Activated CD8-positive, alpha-beta memory T cell treated with anti-CD3 and anti-CD28 coated beads for 1 hour (primary cell): ENCODE measurements at places on chromosomes 13 and 19.

GRCh38 chr13:46213242-46213641, 1.5 kb downstream of the LRRC63 start:
- DNase-seq = no peak

DNA sequence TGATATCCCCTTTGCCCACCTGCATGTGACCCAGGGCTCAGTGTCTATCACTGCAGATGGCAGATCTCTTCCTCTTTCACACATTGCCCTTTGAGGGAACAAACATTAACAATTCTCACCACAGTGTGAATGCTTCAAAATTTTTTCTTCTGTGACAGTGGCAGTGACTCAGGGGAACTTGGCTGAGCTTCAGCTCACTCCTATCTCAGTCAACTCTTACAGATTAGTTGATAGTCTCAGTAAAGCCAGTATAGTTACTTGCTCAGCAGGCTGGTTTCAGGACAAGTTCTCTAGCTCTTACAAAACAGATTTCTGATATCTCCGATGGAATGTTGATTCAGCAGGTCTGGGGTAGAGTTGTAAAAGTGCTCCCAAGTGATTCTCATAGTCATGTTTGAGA, 166.9 kb downstream of the DLEU7 start:
- DNase-seq = no peak

GRCh38 chr19:40717325-40717879, 490 bp downstream of the ITPKC start:
- no peak for DNase-seq

DNA sequence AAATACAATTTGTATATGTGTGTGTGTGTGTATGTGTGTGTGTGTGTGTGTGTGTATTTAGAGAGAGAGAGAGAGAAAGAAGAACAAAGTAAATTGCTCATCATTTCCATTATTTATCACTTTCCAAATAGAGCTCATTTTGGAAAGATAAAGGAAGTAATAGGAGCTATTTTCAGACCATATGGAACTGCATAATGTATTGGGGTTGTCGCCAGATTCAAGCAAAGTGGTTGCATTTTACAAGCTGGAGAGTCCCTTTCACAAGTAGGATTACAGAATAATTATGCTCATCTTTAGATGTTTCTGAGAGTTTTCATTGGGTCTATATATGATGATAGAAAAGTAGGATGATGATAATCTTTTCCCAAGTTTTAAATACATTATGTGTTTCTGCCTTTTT, 842.7 kb upstream of the SLC10A2 start:
- no peak for DNase-seq

- DNase-seq = no peak
Measured at GRCh38 chr13:94272038-94272437, 207.4 kb downstream of the DCT start.

GRCh38 chr19:36140304-36141038, 605 bp downstream of the CAPNS1 start:
- DNase-seq = peak; percentile 17

DNA sequence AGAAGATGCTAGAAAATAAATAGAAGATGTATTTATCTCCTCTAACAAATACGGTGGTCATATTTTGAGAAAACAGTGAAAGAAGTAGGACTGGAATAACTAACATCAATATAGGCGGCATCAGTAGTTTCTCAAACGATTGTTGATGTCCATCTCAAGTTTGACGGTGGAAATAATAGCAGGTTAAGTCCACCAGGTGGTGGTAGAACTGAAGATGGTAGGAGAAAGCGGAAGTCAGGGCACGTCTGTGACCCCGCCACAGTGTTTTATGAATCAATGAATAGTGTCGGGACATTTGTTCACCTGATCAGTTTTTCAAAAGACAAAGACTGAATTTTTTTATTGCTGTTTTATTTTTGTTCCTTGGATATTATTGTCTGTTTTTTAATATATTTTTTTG, 706.4 kb upstream of the SLC10A2 start:
- no peak for DNase-seq

DNA sequence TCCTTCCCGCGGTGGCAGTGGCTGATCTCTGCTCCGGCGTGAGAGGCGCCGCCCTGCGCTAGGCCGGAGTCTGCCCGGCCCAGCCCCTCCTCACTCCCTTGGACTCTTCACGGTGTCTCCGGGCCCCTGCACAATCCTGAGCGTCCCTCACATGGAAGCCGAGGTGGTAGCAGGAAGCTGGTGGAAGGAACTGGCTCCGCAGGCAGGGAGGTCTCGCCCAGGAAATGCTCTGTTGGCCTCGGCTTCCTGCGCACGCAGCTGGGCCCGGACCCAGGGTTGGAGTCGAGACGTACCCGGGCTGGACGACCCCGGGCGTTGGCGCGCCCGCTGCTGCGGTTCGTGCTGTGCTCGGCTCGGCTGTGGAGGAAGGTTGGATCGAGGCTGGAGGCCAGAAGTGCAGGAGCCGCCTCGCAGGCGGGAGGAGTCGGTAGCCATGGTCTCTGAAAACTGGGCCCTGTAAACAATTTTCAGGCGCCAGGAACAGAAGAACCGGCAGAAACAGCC, 46.3 kb downstream of the ZNF724 start:
- no peak for DNase-seq

DNA sequence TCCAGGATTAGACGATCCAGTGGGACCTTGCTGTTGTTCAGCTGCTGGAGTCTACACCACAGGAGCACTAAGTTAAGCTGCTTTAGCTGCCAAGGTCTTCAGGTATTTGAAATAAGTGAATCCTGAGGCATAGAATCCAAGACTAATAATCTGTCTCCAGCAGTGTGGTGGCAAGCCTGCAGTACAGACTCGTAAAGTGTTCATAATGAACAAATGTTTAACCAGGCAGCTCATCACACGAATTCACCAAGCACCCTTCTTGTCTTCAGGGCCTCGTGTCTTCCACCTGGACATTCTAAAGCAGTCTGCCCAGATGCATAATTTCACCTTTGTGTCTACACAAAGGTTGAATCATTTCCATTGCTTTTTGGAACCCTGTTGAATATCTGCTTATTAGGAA, 5.3 kb downstream of the ATP11A start:
- no peak for DNase-seq

DNA sequence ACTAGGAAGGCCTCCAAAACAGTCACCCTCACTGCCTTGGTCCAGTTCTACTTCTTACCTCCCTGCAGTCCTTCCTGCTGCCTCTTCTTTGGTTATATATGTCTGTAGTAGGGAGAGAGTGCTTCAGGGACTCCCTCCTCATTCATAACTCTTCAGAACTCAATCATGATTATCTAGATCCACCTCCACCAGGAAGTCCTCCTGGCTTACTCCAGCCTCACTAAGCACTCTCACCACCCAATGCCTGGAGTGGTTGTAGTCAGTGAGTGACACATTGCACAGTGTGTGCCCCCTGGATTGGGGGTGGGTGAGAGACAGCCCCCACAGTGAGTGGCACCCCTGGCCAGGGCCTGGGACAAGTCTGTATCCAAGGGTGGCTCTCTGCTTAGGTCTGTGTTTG, 10.0 kb upstream of the FOSB start:
- no peak for DNase-seq

- DNase-seq = no peak
Measured at GRCh38 chr19:56942756-56943155, 102.2 kb upstream of the PEG3 start.

DNA sequence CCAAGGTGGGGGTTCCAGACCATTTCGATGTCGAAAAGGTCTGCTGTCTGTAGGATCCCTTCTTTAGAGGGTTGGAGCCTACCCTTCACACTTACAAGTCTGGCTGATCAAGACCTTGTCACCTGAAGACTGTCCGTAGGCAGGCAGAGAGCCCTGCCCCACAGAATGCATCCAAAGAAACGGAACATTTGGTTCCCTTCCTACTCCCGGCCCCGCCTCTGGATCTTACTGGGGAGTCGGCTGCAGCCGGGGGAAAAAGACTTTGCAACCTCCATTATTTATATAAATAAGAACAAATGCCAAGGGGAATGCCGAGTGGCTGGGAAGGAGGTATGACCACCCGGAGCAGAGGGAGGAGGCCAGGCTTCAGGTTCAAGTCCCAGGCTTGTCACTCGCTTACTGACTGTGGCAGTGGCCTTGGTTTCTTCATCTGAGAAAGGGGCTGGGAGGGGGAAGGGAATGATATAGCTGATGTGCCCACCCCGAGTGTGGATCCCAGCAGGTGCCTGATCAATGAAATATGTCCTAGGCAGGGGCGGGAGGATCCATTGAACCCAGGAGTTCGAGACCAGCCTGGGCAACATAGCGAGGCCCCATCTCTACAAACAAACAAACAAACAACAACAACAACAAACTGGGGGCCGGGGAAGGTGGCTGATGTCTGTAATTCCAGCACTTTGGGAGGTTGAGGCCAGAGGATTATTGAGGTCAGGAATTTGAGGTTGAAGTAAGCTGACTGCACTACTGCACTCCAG, 48.7 kb downstream of the RFX2 start:
- DNase-seq = no peak

DNA sequence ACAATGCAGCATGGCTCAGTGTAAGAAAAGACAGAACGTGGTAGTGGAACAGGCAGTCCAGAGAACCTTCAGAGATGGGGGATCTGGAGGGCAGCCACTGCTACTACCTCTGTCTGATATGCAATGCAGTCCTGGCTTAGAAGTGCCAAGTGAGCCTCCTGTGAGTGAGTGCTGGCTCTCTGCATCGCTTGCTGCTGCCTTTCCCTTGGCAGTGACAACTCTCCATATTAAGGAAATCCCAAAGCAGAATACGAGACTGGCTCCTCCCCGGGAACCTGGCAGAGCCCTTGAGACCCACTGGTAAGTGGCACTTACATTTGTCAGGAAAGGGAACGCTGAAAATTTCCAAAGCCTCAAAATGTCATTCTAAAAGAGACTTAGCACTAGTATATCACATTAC, 7.5 kb downstream of the DOCK9 start:
- no peak for DNase-seq
